ENCODE measurements at places on chromosomes 16 and 17.

GRCh38 chr16:73040735-73041402, 7.1 kb downstream of the ZFHX3 start:
- DNase-seq: no peak

DNA sequence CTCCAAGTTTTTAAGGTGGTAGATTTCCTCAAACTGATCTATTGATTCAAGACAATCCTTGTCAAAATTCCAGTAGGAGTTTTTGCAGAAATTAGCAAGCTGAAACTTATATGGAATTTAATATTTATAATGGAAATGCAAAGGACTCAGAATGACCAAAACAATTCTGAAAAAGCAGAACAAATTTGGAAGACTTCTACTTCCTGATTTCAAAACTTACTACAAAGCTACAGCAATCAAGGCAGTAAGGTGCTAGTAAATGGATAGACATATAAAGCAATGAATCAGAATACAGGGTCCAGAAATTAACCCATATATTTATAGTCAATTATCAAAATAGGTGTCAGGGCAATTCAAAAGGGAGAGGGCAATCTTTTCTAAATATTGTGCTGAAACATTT, 11.8 kb upstream of the IL21R start:
- no peak for DNase-seq

DNA sequence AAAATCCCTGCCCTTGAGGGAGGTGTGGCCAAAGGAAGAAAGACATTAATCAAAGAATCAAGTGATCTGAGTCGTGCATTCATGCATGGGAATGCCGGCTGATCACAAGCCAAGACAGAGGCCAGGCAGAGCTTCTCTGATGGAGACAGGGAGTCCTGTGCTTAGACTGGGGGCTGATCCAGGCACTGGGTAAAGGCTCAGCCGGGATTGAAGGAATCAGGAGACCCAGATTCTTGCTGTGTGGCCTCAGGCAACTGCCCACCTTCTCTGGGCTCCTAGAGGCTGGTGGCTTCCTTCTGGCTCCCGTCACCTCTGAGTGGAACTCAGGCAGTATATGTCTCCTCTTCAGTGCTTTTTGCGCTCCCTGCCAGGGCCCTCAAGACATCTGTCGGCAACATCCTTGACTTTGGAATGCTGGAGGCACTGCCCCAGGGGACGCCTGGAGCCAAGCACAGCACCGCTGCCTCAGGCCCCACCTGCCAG, 17.7 kb downstream of the RAI1 start:
- DNase-seq: no peak

GRCh38 chr16:57273359-57273758, 11.1 kb downstream of the PLLP start:
- no peak for DNase-seq

GRCh38 chr16:89123001-89123830, 29.6 kb downstream of the ACSF3 start:
- DNase-seq: no peak

- DNase-seq: no peak
These were observed 10.1 kb upstream of the ACSM2A start for GRCh38 chr16:20441191-20441590.

- peak; percentile 59 for DNase-seq
These were observed 438 bp downstream of the GRN start for GRCh38 chr17:44345454-44346026.

DNA sequence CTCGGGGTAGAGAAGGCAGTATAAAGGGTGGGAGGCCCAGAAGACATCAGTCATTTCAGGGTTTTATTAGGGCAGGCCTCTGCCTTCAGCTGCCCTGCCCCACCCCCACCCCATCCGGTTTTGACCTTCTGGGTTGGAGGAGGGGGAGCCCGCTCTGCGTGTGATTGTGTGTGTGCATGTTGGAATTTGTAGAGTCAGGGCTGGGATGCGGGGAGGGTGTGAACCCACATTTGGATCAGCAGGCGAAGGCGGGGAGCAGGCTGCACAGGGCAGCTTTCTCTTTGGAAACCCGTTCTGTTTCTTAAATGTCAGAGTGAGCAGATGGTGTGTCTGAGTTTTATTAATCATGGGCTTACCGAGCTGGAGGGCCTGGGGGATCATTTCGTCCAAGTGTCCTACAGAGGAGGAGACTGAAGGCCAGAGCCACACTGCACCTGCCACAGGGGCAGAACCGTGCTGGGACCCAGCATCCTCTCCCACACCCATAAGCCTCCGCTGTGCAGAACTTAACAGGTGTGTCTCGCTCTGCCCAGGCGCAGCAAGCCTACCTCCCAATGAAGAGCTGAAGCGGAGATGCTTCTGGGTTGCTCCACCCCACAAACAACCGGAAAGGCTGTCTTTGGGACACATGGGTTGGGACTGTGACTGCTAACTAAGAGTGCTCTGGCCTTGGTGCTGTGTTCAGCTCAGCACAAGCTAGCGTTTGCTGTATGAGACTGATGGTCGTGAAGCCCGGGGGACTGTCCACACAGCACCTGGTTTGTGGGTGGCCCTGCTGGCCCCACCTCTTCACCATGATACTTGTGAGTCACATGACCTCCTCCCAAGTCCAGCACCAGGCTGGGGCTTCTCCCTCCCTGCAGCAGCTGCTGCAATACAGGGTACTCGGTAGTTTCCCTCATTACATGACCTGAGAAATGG, 70.9 kb upstream of the GSE1 start:
- DNase-seq: no peak

- peak; percentile 50 for DNase-seq
These were observed 21.1 kb downstream of the NPTX1 start for GRCh38 chr17:80455336-80455710.

GRCh38 chr16:48003206-48003907, 152.4 kb downstream of the ABCC12 start:
- no peak for DNase-seq

DNA sequence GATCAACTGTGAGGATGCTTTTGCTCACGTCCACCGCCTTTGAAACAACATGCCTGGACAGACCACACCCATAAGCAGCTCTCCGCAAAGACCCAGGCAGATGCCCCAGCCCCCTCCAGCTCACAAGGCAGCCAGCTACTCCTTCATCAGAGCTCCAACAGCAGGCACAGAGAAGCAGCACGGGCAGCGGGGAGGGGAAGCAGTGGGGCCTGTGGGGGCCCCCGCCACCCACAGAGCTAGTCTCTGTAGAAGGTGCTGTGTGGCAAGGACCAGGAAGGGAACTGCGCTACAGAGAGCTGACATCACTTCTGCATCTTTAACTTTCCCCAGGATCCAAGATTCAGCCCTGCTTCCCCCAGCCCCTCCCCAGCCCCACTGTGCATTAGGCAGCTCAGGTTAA, 10.0 kb upstream of the SCNN1G start:
- DNase-seq: no peak

- DNase-seq: no peak
These were observed 29.4 kb downstream of the COG7 start for GRCh38 chr16:23423496-23424049.

DNA sequence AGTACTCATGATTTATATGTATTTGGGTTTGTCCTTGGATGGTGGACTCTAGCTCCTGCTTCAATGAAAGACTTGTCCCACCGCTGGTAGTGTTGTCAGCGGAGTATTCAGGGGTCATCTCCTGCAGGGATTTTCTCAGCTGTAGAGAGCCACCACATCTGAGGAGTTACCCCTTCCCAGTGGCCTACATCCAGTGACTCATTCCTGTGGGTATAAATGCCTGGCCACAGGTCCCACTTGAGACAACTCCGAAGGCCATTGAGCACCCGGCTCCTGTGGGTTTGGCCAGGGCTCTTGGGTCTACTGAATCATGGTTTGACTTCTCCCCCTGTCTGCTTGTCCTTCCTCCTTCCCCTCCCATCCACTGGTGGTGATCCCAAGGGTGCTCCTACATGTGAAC, 34.6 kb upstream of the WSB1 start:
- DNase-seq: no peak

DNA sequence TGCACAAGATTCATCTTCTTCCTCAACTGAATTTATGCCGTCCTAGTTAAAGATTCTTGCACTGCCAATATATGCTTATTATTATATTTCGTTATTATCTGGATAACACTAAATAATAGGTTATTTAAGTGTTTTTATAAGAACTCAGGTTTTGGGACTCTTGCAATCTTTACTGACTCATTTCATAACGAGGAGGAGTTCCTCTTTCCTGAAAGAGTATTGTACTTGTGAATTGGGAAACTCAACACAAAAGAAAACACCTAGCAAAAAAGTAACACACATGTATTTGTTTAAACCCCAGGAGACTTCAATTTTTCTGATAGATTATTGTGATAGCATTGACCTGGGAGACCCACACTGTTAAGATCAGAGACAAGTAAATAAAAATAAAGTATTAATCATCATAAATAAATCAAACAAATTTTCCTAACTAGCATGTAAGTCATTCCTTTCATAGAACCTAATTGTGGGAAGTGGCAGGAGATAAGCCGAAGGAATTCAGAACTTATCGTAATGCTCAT, 505.8 kb downstream of the KCNJ2 start:
- no peak for DNase-seq

DNA sequence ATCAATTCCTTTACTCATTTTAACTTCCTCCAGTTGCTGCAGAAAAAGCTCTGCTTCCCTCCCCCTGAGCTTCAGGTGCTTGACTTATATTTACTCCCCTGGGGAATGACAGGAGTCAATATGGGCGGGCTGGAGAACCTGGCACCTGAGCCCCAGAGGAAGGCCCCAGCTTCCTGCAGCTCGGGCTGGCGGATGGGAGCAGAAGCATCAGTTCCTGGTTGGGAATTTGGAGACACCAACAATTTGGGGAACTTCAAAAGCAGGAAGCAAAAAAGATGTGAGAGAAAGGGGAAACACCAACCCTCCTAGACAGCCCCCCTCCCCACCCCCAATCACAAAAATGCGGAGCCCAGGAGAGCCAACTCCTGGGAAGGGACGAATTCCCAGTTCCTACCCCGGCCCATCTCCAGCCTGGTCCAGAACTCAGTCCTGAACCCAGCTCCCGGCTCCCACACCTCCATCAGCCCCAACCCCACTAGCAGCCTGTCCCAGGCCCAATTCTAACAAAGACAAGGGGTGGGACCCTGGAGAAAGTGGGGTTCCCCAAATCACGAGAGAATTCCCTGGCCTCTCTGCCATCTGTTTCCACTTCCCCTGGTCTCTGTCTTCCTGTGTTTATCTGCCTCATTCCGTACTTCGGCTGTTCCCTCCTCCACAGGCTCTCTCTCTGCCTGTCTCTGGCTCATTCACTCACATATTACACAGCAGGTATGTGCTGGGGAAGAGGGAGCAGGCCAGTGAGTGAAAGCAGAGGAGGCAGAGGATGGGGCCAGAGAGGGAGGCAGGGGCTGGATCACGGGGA, 16.2 kb upstream of the ASGR2 start:
- no peak for DNase-seq

- no peak for DNase-seq
These were observed 311.3 kb upstream of the SOX9 start for GRCh38 chr17:71809537-71809936.
